ENCODE measurements at places on chromosomes 13 and 19.
A peak's percentile ranks its signal among the peaks of the same experiment; 100 is the strongest.

DNA sequence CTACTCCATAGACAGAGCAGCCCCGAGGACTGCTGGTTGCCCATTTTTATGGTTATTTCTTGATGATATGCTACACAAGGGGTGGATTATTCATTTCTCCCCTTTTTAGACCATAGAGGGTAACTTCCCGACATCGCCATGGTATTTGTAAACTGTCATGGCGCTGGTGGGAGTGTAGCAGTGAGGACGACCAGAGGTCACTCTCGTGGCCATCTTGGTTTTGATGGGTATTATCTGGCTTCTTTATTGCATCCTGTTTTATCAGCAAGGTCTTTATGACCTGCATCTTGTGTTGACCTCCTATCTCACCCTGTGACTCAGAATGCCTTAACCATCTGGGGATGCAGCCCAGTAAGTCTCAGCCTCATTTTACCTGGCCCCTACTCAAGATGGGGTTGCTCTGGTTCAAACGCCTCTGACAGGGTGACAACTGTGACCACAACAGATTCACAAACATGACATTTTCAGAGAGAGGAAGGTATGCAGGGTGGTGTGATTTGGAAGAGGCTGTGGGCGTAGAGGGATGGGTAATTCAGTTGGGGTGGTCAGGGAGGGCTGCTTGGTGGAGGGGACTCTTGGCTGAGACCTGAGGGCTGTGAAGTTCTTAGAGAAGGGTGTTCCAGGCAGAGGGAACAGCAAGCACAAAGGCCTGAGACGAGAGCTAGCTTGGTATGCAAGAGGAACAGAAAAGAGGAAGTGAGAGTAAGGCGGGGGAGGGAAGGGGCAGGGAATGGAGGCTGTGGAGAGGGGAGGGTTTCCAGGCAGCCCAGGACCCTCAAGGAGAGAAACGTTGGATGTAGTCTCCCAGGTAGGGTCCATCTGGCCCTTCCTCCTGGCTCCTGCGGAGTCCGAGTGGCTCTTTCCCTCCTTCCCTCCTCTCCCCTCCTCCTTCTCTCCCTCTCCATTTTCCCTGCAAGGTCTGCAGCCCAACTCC is 23.5 kb downstream of the FAM187B start:
- peak; percentile 39 for DNase-seq

- DNase-seq = no peak
Observed at GRCh38 chr19:51644636-51645271, 1.9 kb downstream of the SIGLEC14 start.

DNA sequence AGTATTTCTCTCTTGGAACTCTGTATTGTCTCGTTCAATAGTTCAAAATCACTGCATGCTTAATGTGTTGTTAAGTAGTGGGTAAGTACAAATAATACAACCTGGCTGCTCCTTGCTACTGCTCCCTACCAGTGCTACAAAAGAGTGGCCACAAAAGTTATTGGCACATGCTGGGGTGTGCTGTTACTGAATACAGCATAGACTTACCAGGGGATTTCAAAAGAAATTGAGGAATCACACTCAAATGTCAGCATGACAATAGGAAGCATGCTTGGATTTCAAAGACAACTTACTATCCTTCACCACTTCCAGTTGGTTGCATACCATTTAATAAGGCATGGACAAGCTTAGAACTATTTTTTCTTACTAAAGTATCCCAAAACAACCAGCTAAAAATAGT is 1041.3 kb upstream of the SPRY2 start:
- DNase-seq = no peak

- no peak for DNase-seq
Observed at GRCh38 chr19:38441657-38442348, 8.3 kb downstream of the RYR1 start.

Measured in colonic mucosa (tissue), 4 donors.